ENCODE measurements at places on chromosomes 2 and 18.

DNA sequence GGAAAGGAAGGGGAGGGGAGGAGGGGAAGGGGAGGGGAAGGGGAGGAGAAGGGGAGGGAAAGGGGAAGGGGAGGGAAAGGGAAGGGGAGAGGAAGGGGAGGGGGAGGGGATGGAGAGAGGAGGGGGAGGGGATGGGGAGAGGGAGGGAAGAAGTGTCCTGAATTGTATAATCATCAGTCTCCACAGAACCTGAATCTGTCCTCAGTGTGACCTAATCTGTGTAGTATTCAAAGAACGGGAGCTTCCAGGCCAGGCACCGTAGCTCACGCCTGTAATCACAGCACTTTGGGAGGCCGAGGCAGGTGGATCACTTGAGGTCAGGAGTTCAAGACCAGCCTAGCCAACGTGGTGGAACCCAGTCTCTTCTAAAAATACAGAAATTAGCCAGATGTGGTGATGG is 41.1 kb upstream of the CCDC150 start:
- no peak for DNase-seq

DNA sequence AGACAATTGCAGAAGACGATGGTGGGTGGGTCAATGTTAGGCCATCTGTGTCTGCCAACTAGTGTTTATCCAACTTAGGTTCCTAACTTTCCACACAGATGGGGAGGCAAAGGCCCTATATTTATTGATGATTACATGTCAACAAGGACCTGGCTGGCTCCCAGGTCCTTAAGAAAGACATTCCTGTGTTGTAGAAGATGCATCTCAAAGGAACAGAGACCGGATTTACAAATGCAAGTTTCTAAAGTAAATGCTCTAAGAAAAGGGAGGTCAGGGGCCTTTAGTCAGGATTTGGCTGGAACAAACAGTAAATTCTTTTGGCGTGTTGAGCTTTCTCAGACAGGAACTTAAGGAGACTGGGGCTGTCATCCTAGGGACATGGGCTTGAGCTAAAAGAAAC is 175.0 kb downstream of the SH3BP4 start:
- DNase-seq = no peak

GRCh38 chr2:3355951-3356569 is 21.6 kb downstream of the EIPR1 start:
- no peak for DNase-seq

DNA sequence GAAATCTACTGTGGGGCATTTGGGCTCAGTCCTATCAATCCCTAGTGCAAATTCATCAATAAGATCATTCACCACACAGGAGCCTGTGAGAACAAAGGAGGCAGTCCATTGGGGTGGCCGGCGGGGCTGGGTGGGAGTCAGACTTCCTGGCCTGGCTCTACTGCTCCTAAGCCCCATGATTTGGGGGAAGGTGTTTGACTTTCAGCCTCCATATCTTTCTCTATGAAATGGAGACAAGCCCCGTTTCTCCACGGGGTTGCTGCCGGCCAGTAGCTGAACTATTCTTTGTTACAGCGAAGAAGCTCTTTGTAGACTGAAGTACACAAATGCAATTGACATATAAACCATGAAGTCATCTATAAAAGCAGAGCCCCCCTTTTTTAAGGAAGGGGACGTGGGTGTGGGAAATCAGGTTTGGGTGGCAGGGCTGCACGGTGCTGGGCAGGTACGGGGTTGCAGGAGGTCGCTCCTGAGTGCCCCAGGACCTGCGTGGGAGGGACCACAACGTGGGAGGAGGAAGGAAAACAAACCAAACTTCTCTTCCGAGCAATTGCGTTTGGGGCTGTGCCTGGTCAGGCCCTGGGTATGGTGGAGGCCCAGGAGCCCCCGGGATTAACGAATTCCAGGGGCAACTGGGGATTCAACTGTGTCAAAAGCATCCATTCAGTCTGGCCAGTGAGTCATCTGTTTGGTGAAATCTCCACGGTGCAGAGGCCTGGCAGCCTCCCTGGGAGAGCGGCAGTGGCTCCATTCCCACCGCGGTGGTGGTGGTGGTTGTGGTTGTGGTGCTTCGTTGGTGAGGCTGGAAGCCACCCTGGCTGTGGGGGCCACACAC is 18.2 kb downstream of the FBLN7 start:
- DNase-seq = peak; percentile 5

Measured in HCEC 1CT (cell line).